Progenitor cell of endocrine pancreas (in vitro differentiated cells): ENCODE measurements at places on chromosomes 2 and 18.

- DNase-seq: no peak
These were observed 245.6 kb upstream of the SALL3 start for GRCh38 chr18:78733762-78734613.

DNA sequence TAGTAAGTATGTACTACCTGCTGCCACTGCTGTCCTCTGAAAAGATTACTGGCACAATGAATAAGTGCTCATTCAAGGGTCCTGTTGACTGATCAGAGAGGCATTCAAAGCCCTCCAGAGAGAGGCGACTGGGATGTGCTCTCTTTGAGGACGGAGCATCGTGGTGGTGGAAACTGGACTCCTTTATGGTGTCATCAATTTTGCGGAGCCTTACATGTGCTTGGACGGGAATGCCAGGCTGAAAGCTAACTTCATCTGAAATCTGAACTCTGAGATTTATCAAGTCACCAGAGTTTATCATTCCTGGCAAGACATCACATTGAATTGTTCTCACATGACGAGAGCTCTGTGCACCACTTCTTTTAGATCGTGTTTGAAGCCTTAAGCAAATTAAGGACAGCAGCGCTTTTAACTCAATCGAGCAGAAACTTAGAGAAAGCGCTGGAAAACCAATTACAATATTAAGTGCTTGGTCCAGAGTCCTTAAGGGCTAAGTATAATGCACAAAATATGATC is 138.3 kb downstream of the NCK2 start:
- no peak for DNase-seq

DNA sequence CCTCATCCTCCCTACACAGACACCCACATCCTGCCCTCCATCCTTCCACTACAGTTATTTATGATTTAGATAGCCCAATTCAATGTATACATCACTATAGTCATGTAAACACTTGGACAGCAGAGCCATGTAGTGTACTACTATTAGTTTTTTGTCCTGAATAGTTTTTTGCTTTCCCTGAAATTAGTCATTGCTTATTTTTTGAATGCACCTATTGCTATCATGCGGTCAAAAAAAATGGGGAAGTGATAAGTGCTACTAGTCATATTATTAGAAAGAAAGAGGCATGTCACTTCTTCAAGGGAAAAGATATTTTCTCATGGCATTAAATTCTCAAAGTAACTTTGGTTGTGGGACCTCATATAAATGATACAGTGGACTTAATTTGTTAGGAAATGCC is 6.8 kb upstream of the GREB1 start:
- no peak for DNase-seq

- DNase-seq: no peak
These were observed 221.0 kb upstream of the OSR1 start for GRCh38 chr2:19579461-19579860.

DNA sequence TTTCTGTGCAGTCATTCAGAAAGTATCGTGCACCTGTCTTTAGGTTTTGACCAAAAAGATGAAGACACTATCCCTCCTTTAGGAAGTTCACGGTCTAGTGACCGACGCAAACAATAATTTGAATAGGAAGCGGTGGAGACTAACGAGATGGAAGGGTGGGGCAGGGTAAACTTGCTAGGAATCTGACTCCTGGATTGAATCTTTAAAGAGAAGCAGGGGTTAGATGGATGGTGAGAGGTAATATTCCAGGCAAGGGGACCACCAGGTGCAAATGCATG is 651 bp upstream of the TXNL1 start:
- DNase-seq: no peak

GRCh38 chr18:57085371-57085770 is 61.5 kb upstream of the BOD1L2 start:
- DNase-seq: no peak

GRCh38 chr18:2805970-2806943 is 40.5 kb upstream of the EMILIN2 start:
- DNase-seq: no peak

DNA sequence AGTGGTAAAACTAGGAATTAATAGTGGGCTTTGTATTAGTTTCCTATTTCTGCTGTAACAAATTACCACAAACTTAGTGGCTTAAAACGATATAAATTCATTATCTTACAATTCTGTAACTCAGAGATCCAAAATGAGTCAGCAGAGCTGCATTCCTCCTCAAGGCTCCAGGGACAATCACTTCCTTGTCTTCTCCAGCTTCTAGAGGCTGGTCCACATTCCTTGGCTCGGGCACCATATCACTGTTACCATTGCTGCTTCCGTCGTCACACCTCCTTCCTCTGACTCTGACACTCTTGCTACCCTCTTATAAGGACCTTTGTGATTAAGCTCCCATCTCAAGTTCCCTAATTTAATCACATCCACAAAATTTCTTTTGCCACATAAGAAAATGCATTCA is 567.8 kb upstream of the KLHL29 start:
- DNase-seq: no peak

DNA sequence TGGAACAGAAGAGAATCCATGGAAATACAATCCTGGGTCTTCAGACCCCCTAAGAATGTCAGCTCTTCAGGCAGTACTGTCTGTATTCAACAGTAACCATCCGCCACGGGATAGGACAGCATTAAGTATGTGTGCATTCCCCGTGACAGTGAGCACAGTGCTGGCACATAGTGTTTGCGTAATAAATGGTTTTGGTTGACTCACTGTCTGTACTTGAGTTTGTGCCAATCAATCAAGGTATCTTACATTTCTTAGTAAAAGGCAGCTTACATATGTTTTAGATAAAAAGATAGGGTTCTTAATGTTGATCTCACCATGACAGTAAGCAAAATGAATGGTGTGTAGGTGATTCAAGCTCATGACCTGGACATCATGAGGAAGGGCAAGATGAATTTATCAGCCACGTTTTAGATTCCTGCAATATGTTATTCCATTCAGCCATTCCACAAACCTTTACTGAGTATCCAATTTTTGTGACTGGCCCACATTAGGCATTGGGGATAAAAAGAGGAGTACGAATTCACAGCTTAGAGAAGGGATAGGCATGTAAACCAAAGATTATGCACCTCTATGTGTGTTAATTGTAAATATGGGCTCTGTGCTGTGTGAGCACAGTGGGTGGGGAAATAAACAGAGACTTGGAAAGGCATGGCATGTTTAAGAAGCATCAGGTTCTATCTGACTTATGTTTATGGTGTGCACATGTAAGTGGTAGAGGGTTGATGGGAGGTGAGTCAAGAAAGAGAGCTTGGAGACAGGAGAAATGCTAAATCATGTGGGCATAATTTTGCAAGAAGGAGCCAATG is 258.8 kb downstream of the SLC8A1 start:
- DNase-seq: no peak

DNA sequence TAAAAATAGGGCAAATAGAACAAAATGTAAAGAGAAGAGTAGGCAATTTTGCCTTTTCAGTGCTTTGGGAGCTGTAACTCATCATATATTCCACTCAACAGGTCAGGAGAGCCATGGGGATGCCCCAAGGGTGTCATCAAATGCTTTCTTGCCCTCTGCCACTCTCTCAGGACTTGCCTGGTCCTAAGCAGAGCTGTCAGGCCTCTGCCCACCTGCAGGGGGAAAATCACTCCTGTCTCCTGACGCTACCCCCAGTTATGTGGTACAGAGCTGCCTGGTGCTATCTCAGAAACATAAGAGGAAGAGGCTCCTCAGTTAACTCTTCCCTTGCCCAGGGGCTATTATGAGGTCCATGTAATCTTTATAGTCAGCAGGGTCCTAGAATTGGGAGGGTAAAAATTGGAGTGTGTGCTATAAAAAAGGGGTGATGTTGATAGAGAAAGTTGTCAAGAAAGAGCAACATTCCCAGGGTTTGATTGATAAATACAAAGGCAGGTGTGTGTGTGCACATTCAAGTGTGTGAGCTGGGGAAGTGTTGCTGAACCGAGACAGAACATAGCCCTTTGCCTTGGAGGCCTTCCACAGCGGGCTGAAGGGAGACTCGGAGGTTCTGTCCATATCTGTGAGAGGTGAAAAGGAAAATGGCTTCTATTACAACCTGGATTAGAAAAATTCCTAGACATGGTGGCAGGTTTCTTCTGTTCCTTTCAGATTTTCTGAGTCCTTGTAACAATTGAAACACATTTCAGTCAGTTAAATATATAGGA is 25.4 kb downstream of the PTPRM start:
- DNase-seq: no peak

- peak; percentile 36 for DNase-seq
These were observed 133.5 kb upstream of the MGAT5 start for GRCh38 chr2:134120406-134120732.

GRCh38 chr2:146239392-146240135 is 1605.3 kb upstream of the ACVR2A start:
- DNase-seq: no peak

DNA sequence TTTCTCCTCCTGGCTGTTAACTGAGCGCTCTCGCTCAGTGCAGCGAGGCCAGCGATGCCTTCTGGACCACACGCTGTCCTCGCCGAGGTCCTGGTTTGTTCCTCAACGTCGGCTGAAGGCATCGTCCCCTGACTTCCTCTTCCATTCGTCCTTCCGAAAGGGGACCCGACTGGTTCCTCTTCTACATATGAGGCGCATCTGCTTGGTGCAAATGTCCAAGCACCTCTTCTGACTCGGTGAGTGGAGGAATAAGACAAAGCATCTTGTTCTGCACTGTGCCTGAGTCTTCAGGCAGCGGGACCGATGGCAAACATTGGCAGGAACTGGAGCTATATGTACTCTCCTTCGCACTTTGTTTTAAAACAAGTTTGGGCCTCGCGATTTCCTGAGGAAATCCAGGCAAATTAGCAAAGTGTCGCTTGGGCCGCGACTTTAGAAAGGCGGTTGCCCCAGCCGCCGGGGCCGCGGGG is 621 bp upstream of the KCNS3 start:
- no peak for DNase-seq

- DNase-seq: no peak
These were observed 542.8 kb upstream of the ID2 start for GRCh38 chr2:8138923-8139667.
